ENCODE measurements at places on chromosomes 13 and 19.

DNA sequence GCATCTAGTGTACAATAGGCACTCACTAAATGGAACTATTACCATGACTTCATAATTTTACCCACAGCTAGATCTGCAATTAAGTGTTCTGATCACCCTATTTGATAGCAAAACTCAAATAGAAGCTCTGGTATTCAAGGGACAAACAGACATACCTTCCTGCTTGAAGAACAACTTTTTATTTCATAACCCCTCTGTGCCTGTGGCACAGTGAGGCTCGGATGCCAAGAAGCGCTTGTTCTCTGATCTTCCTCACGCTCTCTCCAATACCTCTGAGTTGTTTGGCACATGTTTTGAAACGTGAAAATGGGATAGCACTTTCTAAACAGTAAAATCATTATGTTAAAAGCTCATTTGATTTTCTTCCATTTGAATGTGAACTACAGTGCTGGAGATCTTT lies 232.0 kb downstream of the KLF5 start:
- no peak for DNase-seq

DNA sequence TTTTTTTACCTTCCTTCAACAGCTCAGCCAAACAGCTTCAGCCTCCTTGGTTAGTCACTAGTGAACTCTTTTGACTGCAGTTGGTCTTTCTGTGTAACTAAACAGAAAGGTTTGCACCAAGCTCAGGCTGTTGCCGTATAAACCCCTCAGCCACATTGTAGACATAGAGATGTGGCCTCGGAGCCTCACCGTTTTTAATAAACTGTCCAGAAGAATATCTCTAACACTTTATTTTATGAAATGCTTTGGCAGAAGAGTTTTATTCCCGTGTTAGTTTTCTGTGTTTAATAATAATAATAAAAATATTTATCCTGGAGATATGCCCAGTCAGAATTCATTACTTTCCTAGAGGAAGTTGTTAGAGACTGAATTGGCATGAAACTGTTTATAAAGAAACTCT lies 171.7 kb upstream of the MAB21L1 start:
- DNase-seq: peak; percentile 23

DNA sequence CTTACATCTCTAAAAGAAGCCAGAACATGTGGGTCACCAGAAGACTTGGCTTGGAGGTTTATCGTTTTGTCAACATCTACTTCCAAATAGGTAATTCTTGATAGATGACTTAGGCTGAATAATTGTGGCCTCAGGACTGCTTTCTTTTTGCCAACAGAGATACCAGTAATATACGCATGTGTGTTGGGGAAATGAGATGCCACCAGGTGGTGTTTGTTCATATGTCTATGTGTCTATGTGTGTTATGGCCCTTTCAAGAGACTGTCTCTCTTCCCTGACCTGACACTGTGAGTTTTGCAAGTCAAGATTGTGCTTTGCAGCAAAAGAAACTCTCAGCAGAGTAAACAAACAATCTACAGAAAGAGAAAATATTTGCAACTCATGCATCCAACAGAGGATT lies 31.6 kb upstream of the METTL21C start:
- no peak for DNase-seq

GRCh38 chr13:70415136-70415535 lies 306.9 kb upstream of the KLHL1 start:
- no peak for DNase-seq

GRCh38 chr19:2923510-2923909 lies 21.3 kb downstream of the ZNF77 start:
- DNase-seq: no peak

DNA sequence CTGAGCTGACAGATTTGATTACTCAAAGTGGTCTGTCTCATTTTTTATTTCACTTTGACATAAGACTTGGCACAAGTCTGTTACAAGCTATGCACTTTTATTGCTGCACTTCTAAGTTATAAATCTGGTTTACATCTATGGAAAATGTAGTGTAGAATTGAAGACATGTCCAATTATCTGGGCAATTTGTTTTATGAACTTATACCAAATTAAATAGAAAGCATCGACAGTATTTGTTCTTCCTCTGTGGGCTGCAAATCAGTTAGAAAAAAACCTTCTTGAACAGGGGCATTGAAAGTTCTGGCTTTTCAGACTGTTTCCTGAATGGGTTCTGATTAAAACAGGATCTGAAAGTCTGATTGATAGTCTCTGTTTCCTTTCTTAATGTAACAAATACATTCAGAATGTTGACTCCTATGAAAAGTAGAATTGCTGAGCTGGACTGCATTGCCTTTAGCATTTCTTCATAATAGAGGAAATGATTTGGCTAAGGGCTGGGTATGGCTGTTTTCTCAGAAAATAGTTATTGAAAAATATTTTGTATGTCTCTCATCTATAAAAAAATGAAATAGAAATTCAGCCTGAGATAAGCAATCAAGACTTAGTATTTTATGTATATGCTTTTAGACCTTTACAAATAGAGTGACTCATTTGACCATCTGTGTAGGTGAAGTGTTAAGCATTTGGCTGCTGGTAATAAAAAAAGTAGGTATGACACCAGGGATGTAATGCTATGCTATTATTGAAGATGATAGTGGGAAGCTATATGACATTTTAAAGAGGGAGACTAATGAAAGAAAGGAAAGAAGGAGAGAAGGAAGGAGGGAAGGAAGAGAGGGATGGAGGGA lies 210.9 kb upstream of the SPRY2 start:
- no peak for DNase-seq

GRCh38 chr13:43389983-43390382 lies 366.6 kb downstream of the DNAJC15 start:
- no peak for DNase-seq

GRCh38 chr13:46113596-46113995 lies 8.8 kb upstream of the CPB2 start:
- peak; percentile 64 for DNase-seq

Data from fibroblast of skin of back (primary cell).